Upper lobe of left lung (tissue), 6 donors: ENCODE measurements at places on chromosomes 5 and 9. TPM values are rescaled to one million over a fixed set of nuclear protein-coding genes. Genes with fewer than 3 reads are reported as not detected.

CCL27 gene
- total RNA-seq, result not detected

GRCh38 chr5:166338801-166339200, 1952.6 kb upstream of the WWC1 start:
- no peak for DNase-seq
- H3K36me3 ChIP-seq, result no peaks in the 10 kb centered on the region
- H3K4me3 ChIP-seq, result no peak overlapping the region
- no peak overlapping the region for H3K27ac ChIP-seq

DNA sequence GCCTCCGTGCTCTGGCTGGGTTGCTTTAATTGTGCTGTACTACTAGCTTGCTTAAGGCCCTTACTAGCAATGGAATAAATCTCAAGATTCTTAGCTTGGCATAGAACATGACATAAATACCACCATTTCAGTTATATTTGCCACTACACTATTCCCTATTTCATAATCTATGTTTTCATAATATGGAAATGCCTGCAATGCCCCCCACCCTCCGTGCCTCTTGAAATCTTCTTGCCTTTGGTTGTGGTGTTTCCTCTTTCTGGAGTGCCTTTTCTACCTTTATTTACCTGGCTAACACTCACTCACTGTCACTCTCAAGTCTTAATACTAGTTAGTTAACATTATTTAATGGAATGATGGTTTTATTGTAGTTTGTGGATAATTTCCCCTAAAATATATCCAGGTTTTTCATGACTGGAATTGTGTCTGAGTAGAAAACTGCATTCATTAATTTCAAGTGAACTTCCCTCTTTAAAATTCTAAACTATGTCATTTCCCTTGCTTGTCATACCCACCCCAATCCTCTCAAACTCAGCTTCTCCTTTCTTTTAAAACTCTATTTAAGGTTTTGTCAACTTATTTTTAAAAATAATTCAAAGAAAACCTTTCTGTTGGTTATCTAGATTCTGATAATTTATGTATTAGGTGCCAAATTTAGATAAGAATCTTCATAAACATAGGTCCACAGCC, 521.7 kb upstream of the DAB2 start:
- no peak overlapping the region for H3K27ac ChIP-seq
- no peaks in the 10 kb centered on the region for H3K36me3 ChIP-seq

GRCh38 chr5:180358694-180359093, 5.6 kb upstream of the GFPT2 start:
- DNase-seq, result no peak
- H3K4me3 ChIP-seq, result no peak overlapping the region
- H3K4me1 ChIP-seq, result peaks cover 7% of the 10 kb centered on the region
- H3K27me3 ChIP-seq, result no peaks in the 10 kb centered on the region
- H3K27ac ChIP-seq, result no peak overlapping the region

DNA sequence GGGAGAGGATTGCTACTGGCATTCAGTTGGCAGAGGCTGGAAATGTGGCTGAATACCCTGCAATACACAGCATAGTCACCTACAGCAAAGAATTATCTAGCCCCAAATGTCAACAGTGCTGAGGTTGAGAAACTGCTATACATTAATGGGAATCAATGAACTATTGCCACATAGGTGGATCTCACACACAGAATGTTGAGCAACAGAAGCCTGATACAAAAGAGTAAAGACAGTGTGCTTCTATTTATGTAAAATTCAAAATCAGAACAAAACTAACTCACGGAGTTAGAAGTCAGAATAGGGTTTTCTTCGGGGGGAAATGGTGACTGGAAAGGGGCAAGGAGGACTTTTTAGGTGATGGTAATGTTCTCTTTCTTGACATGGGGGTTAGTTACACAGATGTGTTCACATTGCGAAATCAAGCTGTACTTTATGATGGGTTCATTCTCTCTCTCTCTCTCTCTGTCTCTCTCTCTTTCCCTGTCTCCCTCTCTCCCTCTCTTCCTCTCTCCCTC, 45.7 kb upstream of the PANK3 start:
- H3K4me1 ChIP-seq, result no peaks in the 10 kb centered on the region
- no peaks in the 10 kb centered on the region for H3K36me3 ChIP-seq
- H3K4me3 ChIP-seq, result no peak overlapping the region
- no peak for DNase-seq
- H3K27ac ChIP-seq, result no peak overlapping the region
- no peaks in the 10 kb centered on the region for H3K27me3 ChIP-seq

SH3GLB2 gene
- total RNA-seq, result 69.6 TPM
